Fibroblast of lung (primary cell): ENCODE measurements at places on chromosomes 11 and 22.

DNA sequence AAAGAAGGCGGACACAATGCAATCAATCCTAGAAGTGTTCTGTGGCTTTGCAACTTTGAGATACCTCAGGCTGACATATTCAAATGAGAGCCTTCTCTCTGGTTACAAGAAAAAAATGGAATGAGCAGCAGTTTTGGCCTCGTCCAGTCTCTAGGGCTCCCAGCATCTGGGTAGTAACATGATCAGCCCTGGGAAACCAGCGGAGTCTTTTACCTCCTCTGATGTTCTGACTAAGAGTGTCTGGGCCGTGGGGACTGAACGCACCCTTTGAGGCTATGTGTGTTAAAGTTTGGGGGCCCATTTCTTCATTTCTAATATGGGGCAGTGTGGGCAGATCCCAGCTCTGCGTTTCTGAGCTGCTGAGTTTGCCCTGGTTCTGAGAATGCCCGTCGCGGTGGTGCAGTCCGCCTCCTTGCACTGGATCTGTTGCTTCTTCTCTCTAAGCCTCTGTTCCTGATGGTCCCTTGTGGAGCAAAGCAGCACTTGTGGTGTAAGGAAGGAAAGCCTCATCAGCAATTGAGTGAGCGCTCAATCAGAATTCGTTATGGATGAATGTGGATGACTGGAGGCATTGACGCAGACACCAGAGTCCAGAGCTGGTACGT lies 8.1 kb downstream of the PARVB start:
- no peaks in the 10 kb centered on the region for H3K27me3 ChIP-seq
- H3K4me1 ChIP-seq, result no peaks in the 10 kb centered on the region

- H3K36me3 ChIP-seq, result no peaks in the 10 kb centered on the region
- peak within 1 kb of the TSS; percentile 79 for H3K4me3 ChIP-seq
- H3K27me3 ChIP-seq, result no peaks in the 10 kb centered on the region
- H3K27ac ChIP-seq, result peak within 1 kb of the TSS; percentile 50
- H3K4me1 ChIP-seq, result peaks cover 10% of the 10 kb centered on the region
- DNase-seq, result peak; percentile 86
Measured at GRCh38 chr11:313787-314553, at the start of gene IFITM1. TSS of gene IFITM1 (plus strand) at chr11:314040. CDS start at chr11:314171, 131 bp downstream.

DNA sequence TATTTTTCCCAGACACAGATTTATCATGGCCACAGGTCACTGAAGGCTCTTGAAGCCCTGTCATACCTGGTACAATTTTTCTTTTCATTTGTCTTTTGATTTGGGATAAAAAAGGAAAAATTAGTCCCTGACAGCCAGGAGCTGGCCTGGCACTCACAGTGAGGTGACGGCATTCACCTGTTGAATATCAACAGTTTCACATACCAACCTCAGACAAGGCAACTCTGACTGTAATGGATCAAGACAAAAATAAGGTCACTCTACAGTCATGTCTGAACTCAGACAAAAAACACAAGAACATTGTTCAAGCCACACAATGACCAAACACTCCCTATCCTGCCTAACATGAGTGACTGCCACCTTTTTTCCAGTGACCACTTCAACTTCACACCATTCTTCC lies 392.9 kb downstream of the TENM4 start:
- H3K4me1 ChIP-seq, result peaks cover 3% of the 10 kb centered on the region
- no peak for DNase-seq
- no peaks in the 10 kb centered on the region for H3K27me3 ChIP-seq
- no peak overlapping the region for H3K27ac ChIP-seq

DNA sequence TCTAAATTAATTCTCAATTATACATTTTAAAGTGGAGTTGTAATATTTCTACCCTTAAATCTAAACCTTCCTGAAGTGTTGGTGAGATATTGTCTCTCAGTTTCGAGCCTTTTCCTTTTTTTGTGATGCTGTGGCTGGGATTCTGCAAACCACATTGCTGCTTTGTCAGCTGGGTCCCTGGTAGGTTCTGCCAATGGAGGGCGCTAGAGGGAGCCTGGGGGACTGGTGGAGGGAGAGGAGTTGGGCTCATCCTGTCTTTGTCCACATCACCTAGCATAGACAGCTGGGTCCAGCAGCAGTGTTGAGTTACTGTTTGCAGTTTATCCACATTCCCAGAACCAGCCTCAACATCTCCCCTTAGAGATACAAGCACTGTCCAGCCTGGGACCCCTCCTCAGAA lies 41.0 kb downstream of the TRAF6 start:
- DNase-seq, result no peak
- no peaks in the 10 kb centered on the region for H3K36me3 ChIP-seq
- no peaks in the 10 kb centered on the region for H3K27me3 ChIP-seq
- H3K4me1 ChIP-seq, result peaks cover 11% of the 10 kb centered on the region

DNA sequence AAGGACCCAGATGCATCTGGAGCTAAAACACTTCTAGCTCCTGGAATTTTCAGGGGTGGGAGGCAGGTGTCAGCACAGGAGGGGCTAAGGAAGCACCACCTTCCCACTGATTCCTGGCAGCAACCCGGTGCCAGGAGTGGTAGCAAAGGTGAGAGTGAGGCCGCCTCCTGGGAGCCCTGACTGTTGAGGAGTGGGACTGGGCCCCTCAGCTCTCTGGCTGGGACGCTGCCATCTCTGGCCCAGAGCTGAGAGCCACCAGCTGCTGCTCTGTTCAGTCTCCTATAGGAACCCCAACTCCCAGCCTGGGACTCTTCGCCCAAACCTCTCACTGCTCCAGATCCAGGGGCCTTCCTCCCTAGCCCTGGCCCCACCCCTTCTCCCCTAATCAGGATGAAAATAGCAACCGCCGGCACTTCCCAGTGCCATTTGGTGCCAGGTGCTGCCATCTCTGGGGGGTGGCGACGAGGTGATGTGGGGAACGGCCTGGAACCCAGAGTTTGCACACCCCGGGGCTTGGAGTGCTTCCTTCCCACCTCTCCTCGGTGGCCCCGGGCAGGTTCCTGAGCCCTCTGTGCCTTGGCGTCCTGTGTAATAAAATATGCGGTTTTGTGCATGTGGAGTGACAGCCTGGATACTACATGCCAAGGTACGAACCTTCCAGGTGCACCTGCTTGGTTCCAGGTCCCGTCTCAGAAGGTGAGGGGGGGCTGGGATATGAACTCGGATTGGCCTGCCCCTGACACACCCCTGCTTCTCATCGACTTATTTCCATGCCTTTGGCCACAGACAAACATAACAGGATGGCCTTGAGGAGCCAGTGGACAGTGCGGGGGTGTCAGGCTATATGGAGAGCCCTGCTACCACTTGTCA lies 35.7 kb upstream of the CELSR1 start:
- no peaks in the 10 kb centered on the region for H3K36me3 ChIP-seq
- peaks cover 3% of the 10 kb centered on the region for H3K27me3 ChIP-seq
- no peak overlapping the region for H3K4me3 ChIP-seq
- H3K27ac ChIP-seq, result no peak overlapping the region
- no peak for DNase-seq
